ENCODE measurements at places on chromosomes 3 and 15.
A peak's percentile ranks its signal among the peaks of the same experiment; 100 is the strongest.

- H3K4me3 ChIP-seq = no peak overlapping the region
- peaks cover 19% of the 10 kb centered on the region for H3K4me1 ChIP-seq
- H3K36me3 ChIP-seq = no peaks in the 10 kb centered on the region
Observed at GRCh38 chr15:99565049-99565298, 810 bp upstream of the MEF2A start.

GRCh38 chr3:118714800-118715199 lies 319.8 kb downstream of the IGSF11 start:
- no peaks in the 10 kb centered on the region for H3K27me3 ChIP-seq
- no peak for DNase-seq
- H3K4me1 ChIP-seq = no peaks in the 10 kb centered on the region
- H3K36me3 ChIP-seq = no peaks in the 10 kb centered on the region
- H3K4me3 ChIP-seq = no peak overlapping the region

GRCh38 chr3:31218082-31218481 lies 314.6 kb upstream of the STT3B start:
- no peak overlapping the region for H3K4me3 ChIP-seq
- no peaks in the 10 kb centered on the region for H3K4me1 ChIP-seq
- no peak overlapping the region for H3K27ac ChIP-seq
- H3K27me3 ChIP-seq = no peaks in the 10 kb centered on the region

GRCh38 chr3:177295116-177295515 lies 97.8 kb upstream of the TBL1XR1 start:
- no peaks in the 10 kb centered on the region for H3K4me1 ChIP-seq
- H3K4me3 ChIP-seq = no peak overlapping the region
- no peak for DNase-seq
- H3K27me3 ChIP-seq = no peaks in the 10 kb centered on the region
- no peaks in the 10 kb centered on the region for H3K36me3 ChIP-seq
- no peak overlapping the region for H3K27ac ChIP-seq

- peak overlapping the region; percentile 82 for H3K27ac ChIP-seq
- H3K36me3 ChIP-seq = no peaks in the 10 kb centered on the region
- no peaks in the 10 kb centered on the region for H3K27me3 ChIP-seq
- peaks cover 24% of the 10 kb centered on the region for H3K4me1 ChIP-seq
Observed at GRCh38 chr15:70856884-70857561, 3.1 kb upstream of the LARP6 start.

- DNase-seq = no peak
- no peaks in the 10 kb centered on the region for H3K36me3 ChIP-seq
- no peaks in the 10 kb centered on the region for H3K27me3 ChIP-seq
Observed at GRCh38 chr15:51359981-51360380, 18.5 kb downstream of the GLDN start.

GRCh38 chr3:116067326-116067725 lies 378.0 kb downstream of the LSAMP start:
- H3K27me3 ChIP-seq = no peaks in the 10 kb centered on the region
- DNase-seq = no peak
- no peaks in the 10 kb centered on the region for H3K4me1 ChIP-seq
- H3K27ac ChIP-seq = no peak overlapping the region

DNA sequence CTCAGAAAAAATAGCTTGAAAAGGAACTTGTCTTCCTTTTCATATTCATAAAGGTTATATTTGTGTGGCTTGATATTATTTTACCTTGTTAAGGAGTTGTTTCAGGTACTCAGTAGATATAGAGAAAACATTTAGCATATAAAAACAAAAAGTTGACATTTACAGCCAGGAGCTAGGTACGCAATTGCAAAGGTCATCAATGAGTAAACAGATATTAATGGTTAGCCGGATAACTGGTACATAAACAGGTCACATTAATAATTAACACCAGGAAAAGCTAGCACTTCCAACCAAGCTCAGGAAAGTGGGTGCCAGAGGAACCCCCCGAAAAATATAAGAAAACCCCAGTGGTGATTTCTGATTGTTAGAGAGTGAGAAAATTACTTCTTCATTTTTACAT lies 146.6 kb upstream of the NR2F2 start:
- DNase-seq = no peak
- H3K4me3 ChIP-seq = no peak overlapping the region
- H3K36me3 ChIP-seq = no peaks in the 10 kb centered on the region
- H3K27ac ChIP-seq = no peak overlapping the region
- H3K4me1 ChIP-seq = no peaks in the 10 kb centered on the region

DNA sequence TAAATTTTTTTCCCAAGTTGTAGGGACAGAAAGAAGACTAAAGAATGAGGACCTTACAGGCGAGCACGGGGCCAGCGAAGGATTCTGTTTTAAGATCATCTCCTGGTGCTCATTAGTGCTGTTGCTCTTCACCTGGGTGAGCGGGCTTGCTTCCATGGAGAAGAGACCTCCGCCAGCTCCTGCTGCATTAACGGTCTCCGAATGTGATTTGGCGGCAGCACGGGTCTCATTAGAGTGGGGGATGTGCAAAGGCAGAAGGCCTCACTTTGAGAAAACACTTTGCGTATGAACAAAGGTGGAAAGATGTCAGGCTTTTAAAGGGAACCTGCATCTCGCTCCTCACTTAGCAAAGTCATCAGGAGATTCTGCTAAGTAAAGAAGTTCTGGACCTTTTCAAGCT lies 753.4 kb upstream of the CFAP20DC start:
- no peak overlapping the region for H3K4me3 ChIP-seq
- H3K36me3 ChIP-seq = no peaks in the 10 kb centered on the region
- H3K27me3 ChIP-seq = no peaks in the 10 kb centered on the region
- H3K4me1 ChIP-seq = no peaks in the 10 kb centered on the region
- no peak overlapping the region for H3K27ac ChIP-seq

- no peak overlapping the region for H3K4me3 ChIP-seq
- H3K27ac ChIP-seq = peak overlapping the region; percentile 48
- H3K36me3 ChIP-seq = no peaks in the 10 kb centered on the region
- H3K27me3 ChIP-seq = no peaks in the 10 kb centered on the region
Observed at GRCh38 chr3:48039487-48040190, 23.4 kb upstream of the MAP4 start.

DNA sequence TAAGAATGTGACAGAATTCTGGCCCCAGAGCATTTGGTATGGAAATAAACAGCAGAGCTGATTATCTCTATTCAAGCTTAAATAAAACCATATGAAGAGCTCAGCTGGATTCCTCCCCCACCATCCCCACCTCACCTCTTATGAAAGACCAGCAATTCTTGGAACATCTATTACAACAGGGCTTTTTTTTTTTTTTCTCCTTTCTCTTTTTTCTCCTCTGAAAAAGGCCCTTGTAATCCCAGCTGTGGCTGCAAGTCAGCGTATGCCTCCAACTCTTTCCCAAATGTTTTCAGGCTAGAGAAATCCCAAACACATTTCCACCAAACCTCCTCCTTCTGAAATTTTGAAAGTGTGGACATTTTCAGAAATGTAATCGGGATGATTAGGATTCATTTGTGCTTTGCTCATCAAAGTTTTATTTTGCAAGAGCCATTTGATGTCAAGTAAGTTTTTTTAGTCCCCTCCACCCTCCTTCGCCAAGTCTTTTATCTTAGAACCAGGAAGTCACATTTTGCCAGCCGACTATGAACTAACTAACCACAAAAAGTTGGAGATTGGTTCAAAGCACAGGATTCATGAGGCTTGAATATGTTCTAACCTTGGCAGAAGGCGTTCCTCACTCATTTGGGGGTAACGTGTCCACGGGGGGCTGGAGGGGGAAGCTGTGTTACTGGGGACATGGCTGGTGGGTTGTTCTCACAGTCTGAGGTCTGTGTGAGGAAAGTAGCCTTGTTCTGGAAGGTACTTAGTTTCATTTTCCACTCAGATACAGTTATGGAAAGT lies 142.0 kb upstream of the PDZRN3 start:
- no peak overlapping the region for H3K4me3 ChIP-seq
- peak; percentile 34 for DNase-seq
- peaks cover 19% of the 10 kb centered on the region for H3K4me1 ChIP-seq
- no peaks in the 10 kb centered on the region for H3K27me3 ChIP-seq

- no peak overlapping the region for H3K4me3 ChIP-seq
- H3K4me1 ChIP-seq = no peaks in the 10 kb centered on the region
- no peak overlapping the region for H3K27ac ChIP-seq
- no peaks in the 10 kb centered on the region for H3K36me3 ChIP-seq
- DNase-seq = no peak
Observed at GRCh38 chr3:96264701-96265100, 549.7 kb upstream of the EPHA6 start.

DNA sequence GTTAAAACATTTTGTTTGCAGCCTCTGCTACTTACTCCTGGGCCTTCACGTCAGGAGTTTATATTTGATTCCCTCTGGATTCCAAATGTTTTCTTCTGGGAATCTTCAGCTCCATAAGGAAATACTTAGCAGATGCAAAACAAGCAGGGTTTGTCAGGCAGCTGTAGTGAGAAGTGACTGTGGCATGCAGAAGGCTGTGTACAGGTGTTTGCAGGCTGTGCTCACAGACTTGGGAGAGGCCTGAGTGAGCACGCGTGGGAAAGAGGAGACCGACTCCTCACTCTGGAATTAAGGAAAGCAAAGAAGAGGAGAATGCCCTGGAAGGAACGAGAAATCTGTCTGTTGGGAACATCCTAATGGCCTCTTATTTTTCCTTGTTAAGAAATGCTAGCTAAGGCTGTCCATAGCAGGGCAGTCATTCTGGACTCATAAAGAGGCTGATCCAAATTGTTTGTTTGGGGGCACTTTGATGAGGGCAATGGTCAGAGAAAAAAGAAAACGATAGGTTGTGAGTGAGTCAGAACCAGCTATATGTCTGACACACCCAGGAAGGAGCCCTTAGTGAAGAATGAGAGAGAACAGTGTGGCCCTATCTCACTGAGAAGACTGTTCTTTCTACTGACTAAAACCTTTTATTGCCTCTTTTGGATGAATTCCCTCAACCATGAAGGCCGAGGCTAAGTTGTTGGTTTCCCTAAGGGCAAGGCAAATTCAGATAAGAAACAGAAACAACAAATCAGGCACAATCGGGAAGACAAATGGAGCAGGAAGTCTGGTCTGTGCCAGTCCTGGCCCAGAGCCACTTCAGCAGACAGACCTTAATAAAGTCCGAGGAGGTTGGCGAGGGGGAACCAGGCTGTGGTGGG lies 82.6 kb downstream of the TGFBR2 start:
- H3K4me1 ChIP-seq = peaks cover 31% of the 10 kb centered on the region
- no peaks in the 10 kb centered on the region for H3K27me3 ChIP-seq
- H3K36me3 ChIP-seq = peaks cover 56% of the 10 kb centered on the region
- DNase-seq = peak; percentile 71
- no peak overlapping the region for H3K4me3 ChIP-seq
